ENCODE measurements at places on chromosomes 12 and 14.

DNA sequence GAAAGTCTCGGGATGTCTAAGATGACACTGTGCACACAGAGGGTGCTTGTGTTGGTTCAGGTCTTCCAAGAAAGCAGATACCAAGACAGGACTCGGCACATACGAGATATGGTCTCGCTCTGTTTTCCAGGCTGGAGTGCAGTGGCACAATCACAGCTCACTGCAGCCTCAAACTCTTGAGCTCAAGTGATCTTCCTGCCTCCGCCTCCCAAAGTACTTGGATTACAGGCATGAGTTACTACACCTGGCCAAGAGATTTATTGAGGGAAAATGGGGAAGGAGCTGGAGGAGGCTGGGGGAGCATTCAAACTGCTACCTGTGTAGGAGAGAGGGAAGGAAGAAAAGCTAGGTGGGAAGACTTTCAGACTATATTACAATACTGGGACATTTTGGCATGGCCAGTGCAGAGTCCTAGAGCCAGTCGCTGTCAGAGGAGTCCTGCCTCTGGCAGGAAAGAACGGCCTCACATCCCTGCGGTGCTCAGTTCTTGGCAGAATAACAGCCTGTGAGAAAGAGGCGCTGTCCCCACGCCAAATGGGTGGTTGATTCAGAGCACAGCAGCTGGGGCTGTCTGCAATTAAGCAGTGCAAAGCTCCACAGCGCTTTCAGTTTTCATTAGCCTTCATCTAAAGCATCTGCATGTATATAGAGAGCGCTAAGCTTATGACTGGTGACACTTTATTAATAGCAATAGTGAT is 18.3 kb downstream of the SLC17A8 start:
- DNase-seq = no peak

- DNase-seq = no peak
These were observed 884 bp downstream of the GPD1 start for GRCh38 chr12:50104417-50105366.

GRCh38 chr14:84987042-84987441 is 542.9 kb upstream of the FLRT2 start:
- no peak for DNase-seq

GRCh38 chr12:7732993-7733392 is 14.2 kb downstream of the CLEC4C start:
- DNase-seq = no peak

GRCh38 chr12:119444462-119445044 is 110.0 kb downstream of the CCDC60 start:
- DNase-seq = no peak

GRCh38 chr14:59944909-59945308 is 25.0 kb downstream of the LRRC9 start:
- no peak for DNase-seq

All from central memory CD4-positive, alpha-beta T cell (primary cell).